Inflammatory macrophage (primary cell): ENCODE measurements at places on chromosomes 5 and 9.

GRCh38 chr5:121841892-121842291, 9.8 kb upstream of the FTMT start:
- DNase-seq = no peak

DNA sequence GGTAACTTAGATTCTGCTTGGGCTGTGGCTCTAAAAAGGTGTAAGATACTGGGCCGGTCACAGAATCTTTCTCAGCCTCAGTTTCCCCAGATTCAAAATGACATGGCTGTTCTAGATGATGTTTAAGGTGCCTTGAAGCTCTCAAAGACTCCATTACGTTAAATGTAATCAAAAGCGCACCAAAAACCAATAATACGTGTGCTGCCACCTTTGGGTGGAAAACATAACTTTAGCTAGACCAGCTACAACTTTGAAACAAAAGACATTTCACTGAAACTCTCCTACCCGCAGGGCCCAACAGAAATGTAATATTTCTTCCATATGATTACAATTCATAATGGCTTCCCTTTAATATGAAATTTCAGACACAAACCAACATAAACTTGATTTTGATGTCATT, 35.0 kb upstream of the PCSK5 start:
- DNase-seq = peak; percentile 19

DNA sequence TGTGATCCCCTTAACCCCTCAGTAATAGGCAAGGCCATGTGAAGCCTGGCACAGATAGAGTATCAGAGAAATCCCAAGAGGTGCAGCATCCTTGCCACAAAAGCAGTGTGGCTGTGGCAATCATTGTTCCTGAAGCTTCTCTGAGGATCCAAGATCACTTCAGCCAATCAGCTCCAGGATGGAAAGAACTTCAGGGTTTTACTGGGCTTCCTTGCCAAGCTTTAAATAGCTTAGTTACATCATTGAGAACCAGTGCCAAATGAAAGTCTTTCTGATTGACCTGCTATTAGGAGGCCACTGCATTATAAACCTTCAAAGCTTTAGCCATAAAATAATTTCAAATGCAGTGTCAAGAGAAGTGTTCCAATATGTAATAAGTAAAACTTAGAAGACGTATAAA, 430.6 kb downstream of the PIK3R1 start:
- no peak for DNase-seq

GRCh38 chr9:72355153-72355552, 9.9 kb downstream of the ZFAND5 start:
- no peak for DNase-seq

GRCh38 chr9:75440914-75441313, 352.6 kb downstream of the OSTF1 start:
- DNase-seq = no peak

- peak; percentile 98 for DNase-seq
Measured at GRCh38 chr9:127734747-127735529, at the start of gene TOR2A. TOR2A (minus strand) TSS chr9:127735294; CDS start chr9:127735270, 24 bp downstream.

GRCh38 chr5:6989230-6989629, 276.0 kb downstream of the TENT4A start:
- DNase-seq = no peak
